ENCODE measurements at places on chromosomes 3 and 15. TPM values are rescaled to one million over a fixed set of nuclear protein-coding genes. Genes with fewer than 3 reads are reported as not detected.

The CYP1A1 gene
- not detected for total RNA-seq

GRCh38 chr15:42264795-42265194 is 8.2 kb upstream of the GANC start:
- DNase-seq = no peak

GRCh38 chr15:44035781-44036699 is 159.0 kb downstream of the FRMD5 start:
- no peak for DNase-seq

GRCh38 chr15:77025083-77025901 is 30.4 kb downstream of the PSTPIP1 start:
- no peak for DNase-seq

The FBN1 gene
- 0.07 TPM for total RNA-seq

- no peak for DNase-seq
Observed at GRCh38 chr3:14872706-14873105, 53.9 kb downstream of the FGD5 start.

The VILL gene
- 30.1 TPM for total RNA-seq

GRCh38 chr15:76107169-76107568 is 47.4 kb downstream of the TMEM266 start:
- DNase-seq = no peak

The SLC28A1 gene
- total RNA-seq = not detected

GRCh38 chr15:101439920-101440319 is 49.6 kb downstream of the PCSK6 start:
- DNase-seq = no peak

DNA sequence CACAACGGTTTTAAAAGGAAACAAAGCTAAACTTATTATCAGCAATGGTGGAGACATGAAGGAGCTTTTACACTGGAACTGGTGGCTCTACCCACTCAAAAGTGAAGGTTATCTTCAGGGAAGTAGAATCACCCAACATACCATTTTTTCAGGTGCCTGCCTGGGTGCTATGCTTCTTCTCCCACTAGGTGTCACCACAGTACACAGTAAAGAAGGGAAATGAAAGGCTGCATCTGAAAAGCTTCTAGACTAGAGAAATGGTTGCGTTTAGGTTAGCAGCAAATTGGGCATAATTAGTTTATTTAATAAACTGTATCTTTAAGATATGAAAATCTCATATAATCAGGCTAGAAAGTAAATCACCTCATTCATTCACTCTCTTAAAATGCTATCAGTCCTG is 47.0 kb upstream of the SELENOK start:
- peak; percentile 10 for DNase-seq

DNA sequence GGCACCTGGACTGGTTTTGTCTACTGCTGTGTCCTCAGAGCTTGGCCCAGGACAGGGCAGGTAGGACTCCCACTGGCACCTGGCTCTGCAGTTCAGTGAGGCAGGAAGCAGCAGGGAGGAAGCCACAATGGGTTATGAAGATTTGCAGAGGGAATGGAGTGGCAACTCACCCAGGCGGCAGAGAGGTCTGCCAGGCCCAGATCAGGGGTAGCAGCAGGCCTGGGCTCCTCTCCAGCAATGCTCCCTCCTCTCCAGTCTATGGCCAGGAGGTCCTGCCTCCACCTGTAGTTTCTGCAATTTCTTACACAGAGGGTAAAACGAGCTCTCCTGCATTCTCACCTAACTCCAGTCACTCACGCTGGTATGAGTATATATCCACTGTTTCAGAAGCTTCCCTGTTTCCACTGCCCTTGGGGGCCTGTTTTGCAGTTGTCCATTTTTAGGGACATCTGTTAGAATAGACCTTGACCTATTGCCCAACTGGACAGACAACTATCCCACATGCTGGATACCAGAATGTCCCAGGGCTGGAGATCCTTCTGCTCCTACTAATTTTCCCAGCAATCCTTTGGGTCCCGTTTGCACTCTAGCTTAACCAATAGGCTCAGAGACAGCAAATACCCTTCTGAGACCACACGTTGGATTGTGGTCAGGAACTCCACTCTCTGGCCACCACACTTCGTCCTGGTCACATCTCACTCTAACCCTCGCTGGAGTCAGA is 35.2 kb downstream of the HMCES start:
- DNase-seq = no peak

DNA sequence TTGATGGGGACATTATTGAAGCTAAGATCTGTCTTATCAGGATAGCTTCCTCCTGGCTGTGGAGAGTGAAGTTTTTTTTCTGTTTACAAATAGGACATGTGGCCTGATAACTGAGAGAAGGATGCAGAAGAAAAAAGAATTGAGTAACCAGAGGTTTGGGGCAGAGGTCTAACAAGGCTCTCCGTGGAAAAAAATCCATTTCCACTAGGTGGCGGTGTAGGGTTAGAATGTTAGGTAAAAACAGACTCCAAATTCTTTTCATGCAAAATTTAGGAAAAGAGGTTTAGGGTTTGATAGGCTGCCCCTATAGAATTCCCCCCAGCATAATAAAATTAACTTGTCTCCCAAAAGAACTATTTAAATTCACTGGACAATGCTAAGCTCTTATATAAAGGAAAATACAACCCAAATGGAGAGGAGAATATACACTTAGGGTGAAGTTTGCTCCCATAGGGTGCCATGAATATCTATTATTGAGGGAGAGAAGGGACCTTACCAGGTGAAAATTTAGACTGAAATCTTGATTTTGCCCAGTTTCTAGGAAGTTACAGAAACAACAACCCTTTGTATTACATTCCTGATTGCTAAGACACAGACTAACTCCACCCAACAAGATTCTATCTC is 1560.4 kb downstream of the OTOL1 start:
- no peak for DNase-seq

DNA sequence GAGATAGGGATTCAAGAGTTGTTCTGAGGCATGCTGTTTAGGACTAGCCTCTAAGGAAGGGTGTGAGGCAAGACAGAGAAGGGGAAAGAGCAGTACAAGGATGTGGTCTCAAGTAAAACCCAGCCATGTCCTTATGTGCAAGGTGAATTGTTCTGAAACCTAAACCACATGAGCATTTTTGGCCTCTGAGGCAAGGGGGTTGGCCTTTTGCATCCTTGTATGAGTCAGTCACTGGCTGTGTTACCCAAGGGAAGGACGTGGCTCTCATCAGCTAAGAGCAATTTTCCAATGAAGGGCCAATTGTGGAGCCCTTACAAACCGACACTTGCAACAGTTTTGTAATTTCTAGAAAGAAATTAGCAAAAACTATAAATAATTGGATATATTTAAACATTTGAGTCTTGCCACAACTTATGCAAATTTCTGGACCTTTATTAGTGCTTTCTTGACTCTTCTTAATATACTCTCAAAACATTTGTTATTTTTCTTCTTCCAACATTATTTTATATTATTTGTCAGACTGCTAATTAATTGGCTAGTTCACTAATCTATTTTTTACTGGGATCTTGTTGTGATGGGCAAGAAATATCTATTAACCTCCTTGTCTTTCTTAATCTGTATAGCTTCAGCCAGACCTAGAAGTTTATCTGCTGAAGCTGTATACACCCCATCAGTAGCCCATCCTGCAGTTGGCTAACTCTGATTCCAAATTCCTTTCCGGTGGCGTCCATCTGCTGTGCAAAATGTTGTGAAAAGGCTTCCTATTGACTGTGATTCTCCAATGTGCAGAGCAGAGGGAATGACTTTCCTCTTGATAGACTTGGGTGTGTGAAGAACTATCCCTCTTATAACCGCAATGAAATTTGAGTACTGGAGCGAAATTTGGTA is 97.7 kb upstream of the P2RY1 start:
- no peak for DNase-seq

GRCh38 chr3:50603261-50604109 is 8.1 kb downstream of the CISH start:
- DNase-seq = no peak

DNA sequence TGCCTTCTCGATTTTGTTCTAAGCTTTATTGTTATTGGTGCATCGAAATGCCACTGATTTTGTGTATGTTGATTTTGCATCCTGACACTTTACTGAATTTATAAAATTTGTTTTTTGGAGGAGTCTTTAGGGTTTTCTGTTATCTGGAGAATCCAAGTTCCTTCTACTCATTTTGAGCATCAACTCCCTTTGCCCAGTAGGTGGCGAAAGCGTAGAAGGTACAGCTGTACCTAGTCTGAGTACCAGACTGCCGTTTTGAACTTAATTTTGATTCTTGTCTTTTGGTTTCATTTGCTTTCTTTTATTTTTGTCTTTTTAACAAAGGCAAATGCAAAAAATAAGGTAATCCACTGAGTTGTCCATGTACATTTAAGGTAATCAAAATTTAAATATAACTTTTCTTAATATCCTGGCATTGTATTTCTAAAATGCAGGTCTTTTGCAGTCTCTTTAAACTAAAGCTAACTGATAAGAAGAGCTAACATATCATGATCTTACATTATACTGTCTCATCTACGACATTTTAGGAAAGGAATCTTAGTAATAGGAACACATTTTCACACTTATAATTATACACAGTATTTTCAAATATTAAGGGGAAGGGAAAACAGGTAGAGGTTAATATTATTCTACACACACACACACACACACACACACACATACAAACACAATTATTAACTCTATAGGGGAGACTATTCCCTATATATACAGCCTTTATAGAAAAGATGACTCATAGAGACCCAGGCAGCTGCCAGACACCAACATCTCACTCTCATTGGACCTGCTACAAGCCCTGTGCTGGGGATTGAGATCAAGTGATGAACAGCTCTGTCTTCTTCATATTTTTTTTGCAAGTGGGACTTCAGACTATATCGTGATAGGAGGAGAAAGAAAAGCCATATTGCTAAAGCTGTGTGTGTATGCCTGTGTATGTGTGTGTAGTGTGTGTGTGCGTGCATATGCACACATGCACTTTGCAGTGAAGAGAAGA is 71.8 kb downstream of the SYNPR start:
- DNase-seq = no peak

GRCh38 chr3:8778475-8778874 is 9.1 kb upstream of the OXTR start:
- DNase-seq = no peak

The LIPH gene
- 0.32 TPM for total RNA-seq

- no peak for DNase-seq
Observed at GRCh38 chr15:70192490-70192889, 94.8 kb upstream of the TLE3 start.

The PLA2G4E gene
- total RNA-seq = not detected

DNA sequence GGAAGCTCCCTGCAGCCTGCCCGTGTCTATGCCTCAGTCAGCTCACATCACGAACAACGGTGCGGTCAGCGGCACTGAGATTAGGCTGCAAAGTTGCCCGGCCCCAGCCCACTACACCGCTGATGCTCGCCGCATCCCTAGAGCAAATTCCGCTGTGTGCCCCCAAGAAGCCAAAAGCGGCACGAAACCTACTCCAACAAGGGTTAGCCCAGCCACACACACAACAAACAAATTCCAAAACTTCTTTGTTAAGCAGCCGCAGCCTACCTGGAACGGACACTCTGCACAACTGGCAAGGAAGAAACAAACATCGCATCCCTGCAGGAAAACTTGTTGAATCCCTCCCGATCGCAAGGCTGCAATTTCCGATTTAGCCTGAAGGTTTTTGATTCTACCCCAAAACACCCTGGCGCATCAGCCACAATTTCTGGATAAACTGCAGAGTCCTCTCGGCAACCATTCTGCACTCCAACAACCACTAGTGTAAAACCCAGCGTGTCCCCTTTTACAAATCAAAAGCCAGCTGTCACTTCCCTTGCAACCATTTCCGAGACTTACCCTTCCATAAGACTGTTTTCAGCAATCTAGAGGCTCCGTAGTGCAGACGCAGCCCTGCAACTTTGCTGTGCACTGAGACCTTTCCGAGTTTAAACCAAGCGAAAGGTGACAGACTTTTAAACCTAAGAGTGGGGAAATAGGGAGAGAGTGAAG is 449 bp downstream of the ROBO1 start:
- DNase-seq = no peak

GRCh38 chr3:59545374-59545773 is 495.5 kb upstream of the CFAP20DC start:
- no peak for DNase-seq

The ITIH1 gene
- not detected for total RNA-seq

GRCh38 chr15:92421976-92422375 is 28.3 kb downstream of the ST8SIA2 start:
- DNase-seq = no peak

GRCh38 chr15:81176291-81176893 is 20.3 kb upstream of the IL16 start:
- DNase-seq = no peak

The GOLGA8T gene
- 0.17 TPM for total RNA-seq

DNA sequence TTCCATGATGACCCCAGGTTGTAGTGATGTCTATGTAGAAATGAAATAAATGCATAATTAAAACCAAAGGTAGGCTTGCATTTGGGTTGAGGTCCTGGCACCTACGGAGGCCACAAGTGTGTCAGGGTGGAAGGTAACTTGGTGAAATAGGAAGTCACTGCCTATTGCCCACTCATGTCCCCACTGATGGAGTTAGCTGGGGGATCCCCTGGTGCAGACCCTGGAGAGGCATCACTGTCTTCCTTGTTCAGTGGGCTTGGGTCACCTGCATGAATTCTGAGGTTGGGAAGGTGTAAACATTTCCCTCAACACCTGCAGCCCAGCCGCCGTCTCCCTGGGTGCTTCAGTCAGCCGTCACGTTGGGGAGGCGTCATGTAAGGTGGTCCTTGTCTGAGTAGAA is 97.1 kb downstream of the APBA2 start:
- DNase-seq = no peak

- DNase-seq = no peak
Observed at GRCh38 chr15:97401195-97401594, 559.3 kb upstream of the ARRDC4 start.

The ARMC8 gene
- 75.8 TPM for total RNA-seq

DNA sequence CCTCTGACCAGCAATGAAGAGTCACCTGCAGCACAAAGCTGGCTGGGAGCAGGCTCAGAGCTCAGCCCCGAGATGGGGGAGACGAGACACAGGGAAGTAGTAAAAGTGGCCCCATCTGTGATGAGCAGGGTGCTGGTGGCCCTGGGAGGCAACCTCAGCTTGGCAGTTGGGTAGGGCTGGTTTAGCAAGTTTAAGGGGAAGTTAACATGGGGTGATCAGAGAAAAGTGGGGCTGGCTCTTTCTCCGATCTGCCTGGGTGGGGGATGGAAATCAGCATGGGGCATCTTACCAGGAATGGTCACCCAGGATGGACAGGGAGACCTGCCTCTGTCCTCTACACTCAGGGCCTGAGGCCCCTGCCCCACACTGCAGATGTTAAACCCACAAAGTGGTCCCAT is 29.9 kb upstream of the SFMBT1 start:
- no peak for DNase-seq

The MST1R gene
- 0.63 TPM for total RNA-seq

The SH2D7 gene
- total RNA-seq = not detected

- no peak for DNase-seq
Observed at GRCh38 chr15:94970096-94970495, 738.7 kb downstream of the MCTP2 start.

- DNase-seq = no peak
Observed at GRCh38 chr3:8094415-8094814, 407.2 kb upstream of the LMCD1 start.
